ENCODE measurements at places on chromosomes 12 and 14.

GRCh38 chr14:65239143-65239937 lies 137.0 kb upstream of the MAX start:
- DNase-seq: no peak

- DNase-seq: no peak
Measured at GRCh38 chr14:76305268-76305826, 70.6 kb upstream of the ESRRB start.

DNA sequence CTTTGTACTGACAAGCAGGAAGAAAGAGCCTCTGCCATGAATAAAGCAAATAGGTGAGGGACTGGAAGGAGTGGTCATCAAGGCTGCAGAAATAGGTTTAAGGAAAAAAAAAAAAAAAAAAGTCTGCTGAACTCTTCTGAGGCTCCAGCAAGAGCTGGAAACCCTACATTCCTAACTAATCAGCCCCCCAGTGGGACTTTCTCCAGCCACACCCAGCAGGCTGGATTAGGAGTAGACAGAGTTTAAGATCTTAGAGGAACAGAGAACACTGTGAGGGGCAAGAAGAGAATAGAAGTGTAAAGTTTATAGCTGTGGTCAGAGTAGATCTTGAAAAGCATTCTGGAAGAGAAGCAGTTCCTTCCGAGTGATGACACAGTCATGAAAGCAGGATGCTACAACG lies 66.4 kb downstream of the ATXN2 start:
- no peak for DNase-seq

- DNase-seq: no peak
Measured at GRCh38 chr12:678747-679712, 15.8 kb upstream of the NINJ2 start.

DNA sequence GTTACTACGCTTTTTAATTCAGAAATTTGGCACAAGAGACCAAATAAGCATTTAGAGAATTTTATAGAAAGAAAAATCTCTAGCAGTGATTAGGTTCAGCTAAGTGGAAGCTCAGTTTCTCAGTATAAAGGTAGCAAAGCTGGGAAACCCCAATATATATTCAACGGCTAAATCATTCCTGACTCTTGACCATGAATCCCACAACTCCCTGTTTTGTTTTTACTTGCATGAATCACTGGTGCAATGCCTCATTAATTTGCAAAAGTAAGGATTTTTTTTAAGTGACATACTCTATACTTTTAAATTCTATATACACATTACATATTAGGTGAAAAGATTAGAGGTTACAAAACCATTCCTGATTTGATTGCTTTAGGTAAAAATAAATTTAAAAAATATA lies 74.3 kb upstream of the PLEKHG7 start:
- DNase-seq: no peak

- no peak for DNase-seq
Measured at GRCh38 chr14:23750357-23750756, 114.2 kb downstream of the DHRS2 start.

- no peak for DNase-seq
Measured at GRCh38 chr12:27012982-27013255, 1.3 kb downstream of the TM7SF3 start.

DNA sequence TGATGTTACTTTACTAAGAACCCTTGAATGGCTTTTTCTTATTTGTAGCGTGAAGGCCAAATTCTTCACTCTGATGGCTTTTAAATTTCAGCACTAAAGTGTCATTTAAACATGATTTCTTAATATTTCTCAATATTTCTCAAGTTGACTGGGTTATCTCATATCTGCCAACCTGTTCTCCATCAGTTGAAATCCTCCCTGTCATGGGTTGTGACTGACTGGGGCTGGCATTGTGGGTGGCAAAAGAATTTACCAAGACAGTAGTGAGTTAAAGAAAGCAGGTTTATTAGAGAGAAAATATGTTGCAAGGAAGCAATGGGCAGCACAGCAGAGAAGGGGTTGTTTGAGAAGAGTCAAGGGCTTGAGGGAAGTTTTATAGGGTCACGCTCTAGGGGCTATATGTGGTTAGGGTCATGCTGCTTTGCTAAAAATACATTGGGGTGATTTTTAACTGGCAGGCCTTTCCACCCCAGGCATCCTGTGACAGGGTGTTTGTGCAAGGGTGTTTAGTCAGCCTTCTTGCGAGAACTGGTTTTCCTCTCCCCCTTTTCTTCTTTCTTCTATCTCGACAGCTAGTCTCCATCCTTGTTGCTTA lies 232.8 kb upstream of the SEL1L start:
- no peak for DNase-seq

- DNase-seq: no peak
Measured at GRCh38 chr14:81033698-81034240, 78.3 kb downstream of the TSHR start.

- no peak for DNase-seq
Measured at GRCh38 chr12:14260011-14260993, 105.2 kb upstream of the ATF7IP start.

- DNase-seq: no peak
Measured at GRCh38 chr12:59580050-59580449, 15.8 kb upstream of the SLC16A7 start.

- DNase-seq: no peak
Measured at GRCh38 chr14:70601162-70601561, 707 bp upstream of the MED6 start.
